ENCODE measurements at places on chromosomes 13 and 19. TPM values are rescaled to one million over a fixed set of nuclear protein-coding genes. Genes with fewer than 3 reads are reported as not detected.
A peak's percentile ranks its signal among the peaks of the same experiment; 100 is the strongest.

The BRSK1 gene
- 50.0 TPM for total RNA-seq

The TPTE2 gene
- total RNA-seq = 0.14 TPM

GRCh38 chr13:110593430-110594130, 21.8 kb upstream of the NAXD start:
- no peak overlapping the region for H3K4me3 ChIP-seq
- H3K36me3 ChIP-seq = no peaks in the 10 kb centered on the region
- H3K27ac ChIP-seq = no peak overlapping the region
- peaks cover 12% of the 10 kb centered on the region for H3K4me1 ChIP-seq

DNA sequence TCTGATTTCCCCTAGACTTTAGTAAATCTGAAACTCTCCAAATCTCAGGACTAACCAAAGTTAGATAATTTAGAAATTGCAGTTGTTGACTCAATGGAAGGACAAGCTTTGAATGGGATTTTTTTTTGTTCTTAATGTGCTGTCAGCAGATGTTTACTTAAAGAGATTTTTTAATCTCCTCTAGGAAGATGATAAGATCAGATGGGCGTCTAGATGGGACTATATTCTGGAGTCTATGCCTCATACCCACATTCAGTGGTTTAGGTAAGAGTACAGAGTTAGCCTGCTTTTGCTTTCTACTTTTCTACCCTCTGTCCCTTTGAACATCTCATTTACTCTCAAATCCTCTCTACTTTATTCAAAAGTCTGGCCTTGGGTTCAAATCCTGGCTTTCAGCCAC, 39.3 kb downstream of the TM9SF2 start:
- no peaks in the 10 kb centered on the region for H3K4me1 ChIP-seq
- H3K27me3 ChIP-seq = no peaks in the 10 kb centered on the region
- no peak overlapping the region for H3K4me3 ChIP-seq
- peaks cover 10% of the 10 kb centered on the region for H3K36me3 ChIP-seq
- no peak overlapping the region for H3K27ac ChIP-seq

GRCh38 chr13:80276371-80277289, 64.3 kb downstream of the SPRY2 start:
- DNase-seq = peak; percentile 48
- peak overlapping the region; percentile 81 for H3K4me3 ChIP-seq
- no peaks in the 10 kb centered on the region for H3K27me3 ChIP-seq
- H3K27ac ChIP-seq = peak overlapping the region; percentile 91

DNA sequence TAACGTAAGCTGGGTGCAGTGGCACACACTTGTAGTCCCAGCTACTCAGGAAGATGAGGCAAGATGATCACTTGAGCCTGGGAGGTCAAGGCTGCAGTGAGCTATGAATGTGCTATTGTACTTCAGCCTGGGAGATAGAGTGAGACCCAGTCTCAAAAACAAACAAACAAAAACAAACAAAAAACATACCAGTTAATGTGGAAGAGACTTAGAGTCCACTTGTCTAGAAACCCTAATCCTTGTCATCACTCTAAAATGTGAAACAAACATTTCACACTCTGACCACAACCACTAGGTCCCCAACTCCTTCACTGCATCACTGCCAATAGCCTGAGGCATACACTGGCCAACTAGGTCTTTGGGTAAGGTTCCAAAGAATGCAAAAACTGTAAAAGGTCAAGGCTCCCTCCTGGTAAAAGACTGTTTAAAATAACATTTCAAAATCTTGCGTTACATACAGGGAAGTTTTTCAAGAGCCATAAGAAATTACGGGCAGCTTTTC, 28.6 kb upstream of the CYP2B6 start:
- DNase-seq = no peak
- no peak overlapping the region for H3K27ac ChIP-seq
- peaks cover 1% of the 10 kb centered on the region for H3K36me3 ChIP-seq
- peaks cover 39% of the 10 kb centered on the region for H3K27me3 ChIP-seq

DNA sequence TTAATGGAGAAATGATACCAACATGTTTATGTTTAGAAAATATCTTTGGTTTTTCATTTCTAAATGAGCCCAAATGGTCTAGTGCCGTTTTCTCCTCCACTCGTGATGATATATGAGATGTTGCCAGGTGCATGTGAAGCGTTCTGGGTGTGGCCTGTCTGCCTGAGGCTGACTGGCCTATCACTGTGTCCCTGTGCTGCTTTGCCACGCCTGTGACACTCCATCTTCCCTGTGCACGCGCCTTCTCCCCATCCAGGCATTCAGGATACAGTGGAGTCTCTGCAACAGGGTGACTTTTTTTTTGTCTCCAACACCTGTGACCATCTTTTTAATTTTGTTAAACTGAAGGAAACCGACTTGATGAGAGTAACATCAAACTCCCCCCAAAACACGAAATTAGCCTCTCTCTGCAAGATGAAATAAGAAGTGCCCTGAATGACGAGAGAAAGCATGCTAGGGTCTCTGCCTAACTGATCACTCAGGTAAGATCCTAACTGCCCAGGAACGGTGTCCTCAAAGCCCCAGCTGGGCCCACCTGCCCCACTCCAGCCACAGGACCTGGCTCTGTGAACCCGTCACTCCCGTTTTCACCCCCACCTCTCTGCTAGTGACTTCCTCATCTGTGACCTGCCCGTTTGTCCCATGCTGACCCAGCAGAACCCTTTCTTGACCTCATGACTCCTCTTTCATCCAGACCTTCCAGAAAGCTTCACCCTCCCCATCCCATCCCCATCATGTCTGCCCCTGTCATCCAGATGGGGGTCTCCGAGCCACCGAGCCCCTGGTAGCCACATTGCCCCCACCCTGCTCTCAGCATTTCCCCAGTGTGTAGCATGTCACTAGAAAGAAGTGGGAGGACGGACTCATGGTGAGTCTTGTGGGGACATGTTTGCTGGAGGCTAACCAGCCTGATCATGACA, 33.2 kb upstream of the TFDP1 start:
- no peak for DNase-seq
- peak overlapping the region; percentile 16 for H3K27ac ChIP-seq
- peaks cover 9% of the 10 kb centered on the region for H3K4me1 ChIP-seq
- no peak overlapping the region for H3K4me3 ChIP-seq
